ENCODE measurements at places on chromosomes 7 and 10.

DNA sequence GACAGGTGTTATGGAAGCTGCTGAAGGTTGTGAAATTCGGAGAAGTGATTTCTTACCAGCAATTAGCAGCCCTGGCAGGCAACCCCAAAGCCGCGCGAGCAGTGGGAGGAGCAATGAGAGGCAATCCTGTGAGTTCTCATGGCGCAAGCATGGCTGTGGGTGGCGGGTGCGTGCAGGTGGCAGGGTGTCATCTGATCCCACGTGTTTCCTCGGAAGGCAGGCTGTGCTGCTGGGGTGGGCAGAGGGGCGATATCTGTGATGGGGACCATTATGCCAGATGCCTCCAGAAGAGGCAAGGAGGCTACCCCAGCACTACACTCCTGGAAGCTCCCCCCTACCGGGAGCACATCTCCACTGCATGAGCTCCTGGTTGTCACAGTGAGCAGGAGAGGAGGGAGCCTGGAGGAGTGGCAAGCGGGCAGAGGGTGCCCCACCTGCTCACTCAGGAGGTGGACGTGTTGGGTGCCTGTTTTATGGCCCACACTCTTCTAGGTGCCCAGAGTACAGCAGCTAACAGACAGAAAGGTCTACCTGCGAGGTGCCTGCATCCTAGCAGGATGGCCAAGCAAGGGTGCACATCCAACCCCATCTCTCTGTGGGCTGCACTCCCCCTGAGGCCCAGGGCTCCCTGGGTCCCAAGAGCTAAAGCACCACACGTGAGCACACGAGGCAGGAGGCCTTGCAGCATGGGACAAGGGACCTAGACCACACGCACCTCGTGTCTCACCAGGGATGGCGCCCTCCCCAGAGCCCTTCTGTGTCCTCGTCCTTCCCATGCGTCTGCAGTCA lies 204.7 kb downstream of the EBF3 start:
- DNase-seq, result peak; percentile 35

DNA sequence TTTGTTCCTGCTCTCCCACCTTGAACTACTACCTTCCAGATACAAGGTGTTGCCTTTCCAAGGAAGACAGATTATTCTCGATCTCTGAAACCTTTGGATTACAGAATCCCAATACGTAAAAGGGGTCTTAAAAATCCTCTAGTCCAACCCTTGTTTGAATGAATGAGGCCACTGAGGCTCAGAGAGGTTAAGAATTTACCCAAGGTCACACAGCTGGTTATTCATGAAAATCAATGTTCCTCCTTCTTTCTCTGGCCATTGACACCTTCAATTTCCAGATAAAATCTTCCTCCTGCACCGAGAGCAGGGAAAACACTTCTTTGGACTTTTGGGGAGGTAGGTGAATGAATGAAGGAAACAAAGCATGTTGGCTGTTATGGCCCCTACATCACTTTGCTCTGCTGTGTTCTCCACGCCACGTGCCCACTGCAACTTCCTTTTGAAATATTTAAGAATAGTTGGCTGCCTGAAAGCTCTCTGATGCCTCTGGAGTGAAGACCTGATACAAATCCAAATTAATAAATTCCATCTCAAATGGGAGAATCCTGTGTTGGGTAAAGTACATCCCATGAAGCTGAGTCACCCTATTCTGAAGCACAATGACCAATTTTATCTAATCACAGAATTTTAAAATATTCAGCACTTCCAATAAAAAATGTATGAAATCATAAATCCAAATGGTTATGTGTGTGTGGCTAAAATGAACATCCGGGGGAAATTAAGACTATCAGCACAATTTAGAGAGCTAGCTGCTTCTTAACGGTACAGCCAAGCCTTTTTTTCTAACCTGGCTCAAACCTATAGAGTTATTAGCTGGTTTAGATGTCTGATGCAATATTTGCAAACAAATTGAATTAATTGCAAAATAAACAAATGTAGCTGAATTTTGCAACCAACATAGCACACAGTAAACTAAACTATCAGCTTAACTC lies 7.3 kb downstream of the SVIL start:
- DNase-seq, result no peak

- no peak for DNase-seq
These were observed 46.4 kb upstream of the NXPH1 start for GRCh38 chr7:8386926-8387550.

DNA sequence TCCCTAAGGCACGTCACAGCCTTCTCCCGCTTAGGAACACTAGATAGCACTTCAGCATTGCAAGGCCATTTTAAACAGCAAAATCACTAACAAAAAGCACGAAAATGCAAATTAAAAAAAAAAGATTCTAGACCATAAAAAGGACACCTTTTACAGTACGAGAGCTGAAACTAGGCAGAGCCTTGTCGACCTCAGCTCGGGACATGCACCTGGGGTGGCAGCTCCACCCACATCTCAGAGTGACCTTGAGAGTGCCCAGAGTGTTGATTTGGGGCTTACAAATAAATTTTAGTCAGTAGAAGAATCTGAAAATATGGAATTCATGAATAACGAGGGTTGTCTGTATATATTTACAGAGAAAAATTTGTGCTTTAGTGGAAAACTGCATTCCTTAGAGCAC lies 1.1 kb downstream of the MRPS24 start:
- DNase-seq, result no peak

- peak; percentile 55 for DNase-seq
These were observed 74.5 kb downstream of the LANCL2 start for GRCh38 chr7:55439627-55440026.

DNA sequence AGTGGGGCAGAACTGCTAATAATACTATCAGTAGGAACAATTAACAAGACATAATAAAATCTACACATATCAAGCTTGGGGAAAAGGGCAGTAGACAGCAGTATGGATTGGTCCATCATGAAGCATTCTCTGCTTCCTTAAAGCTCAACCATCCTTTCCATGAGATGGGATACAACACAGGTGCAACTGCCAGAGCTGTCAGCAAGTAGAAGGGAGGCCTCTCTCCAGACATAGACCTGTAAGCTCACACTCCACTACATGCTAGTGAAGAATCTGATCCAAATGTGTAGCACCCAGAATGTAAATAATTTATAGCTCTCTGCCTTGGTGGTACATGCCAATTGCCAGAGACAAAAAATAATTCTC lies 41.5 kb upstream of the ANAPC16 start:
- no peak for DNase-seq

DNA sequence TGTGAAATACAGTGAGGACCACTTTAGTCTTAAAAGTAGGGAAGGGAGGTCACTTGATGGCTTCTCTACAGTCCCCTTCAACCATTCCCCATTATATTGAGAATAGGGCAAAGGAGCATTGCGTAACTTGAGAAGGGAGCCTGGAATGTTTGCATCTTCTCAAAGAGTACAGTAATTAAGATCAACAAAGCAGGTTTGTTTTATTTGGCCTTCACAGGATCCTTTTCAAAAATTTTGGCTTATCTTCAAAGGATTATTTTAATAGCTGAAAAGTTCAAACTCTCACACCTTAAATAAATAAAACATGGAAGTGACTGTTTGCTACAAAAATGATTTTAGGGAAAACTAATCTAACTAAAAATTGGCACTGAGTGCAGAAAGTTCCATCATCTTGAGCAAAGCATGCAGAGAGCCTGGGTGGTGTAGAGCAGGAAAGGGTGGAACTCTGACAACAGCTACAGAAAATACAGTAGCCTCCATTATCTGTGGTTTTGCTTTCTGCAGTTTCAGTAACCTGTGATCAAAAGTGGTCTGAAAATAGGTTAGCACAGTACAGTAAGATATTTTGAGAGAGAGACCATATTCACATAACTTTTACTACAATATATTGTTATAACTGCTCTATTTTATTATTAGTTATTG lies 214.0 kb downstream of the MDFIC start:
- no peak for DNase-seq

DNA sequence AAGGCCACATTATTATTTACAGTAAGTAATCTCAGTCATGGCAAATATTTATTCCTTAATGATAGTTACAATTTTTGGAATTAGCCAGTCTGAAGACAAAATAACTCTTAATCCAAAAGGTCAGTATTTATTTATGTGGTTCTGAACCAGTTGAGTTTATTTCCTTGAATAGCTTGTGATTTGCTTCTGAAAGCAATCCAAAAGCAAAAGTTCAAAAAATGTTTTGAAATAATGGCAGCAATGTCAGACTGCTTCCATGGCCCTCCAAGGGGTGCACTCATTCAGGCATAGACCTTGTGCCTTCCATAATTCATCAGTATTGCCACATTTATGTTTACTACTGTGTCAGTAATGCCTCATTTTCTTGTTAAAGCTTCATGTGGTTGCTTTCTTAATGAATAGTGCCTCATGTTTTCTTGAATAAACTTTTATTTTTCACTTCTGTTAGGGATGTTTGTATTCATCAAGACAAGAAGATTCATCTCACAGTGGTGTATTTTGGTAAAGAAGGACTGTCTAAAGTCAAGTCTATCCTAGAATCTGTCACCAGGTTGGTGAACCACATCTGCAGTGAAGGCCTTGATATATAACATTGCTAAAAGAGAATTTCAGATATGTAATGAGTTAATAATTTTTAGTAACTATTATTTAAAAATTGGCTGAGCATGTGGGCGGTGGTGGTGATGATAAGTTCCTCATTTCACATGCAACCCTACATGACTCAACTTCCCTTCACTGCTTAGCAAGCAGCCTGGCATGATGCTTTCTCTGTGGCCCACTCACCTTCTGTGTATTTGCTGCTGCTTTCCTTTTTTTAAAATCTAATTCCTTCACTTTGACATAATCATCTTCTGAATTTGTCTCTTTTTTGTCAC lies 22.0 kb downstream of the CSGALNACT2 start:
- DNase-seq, result no peak

GRCh38 chr7:93228302-93228701 lies 2.0 kb upstream of the HEPACAM2 start:
- DNase-seq, result peak; percentile 75

- DNase-seq, result peak; percentile 69
These were observed 450.2 kb upstream of the GALNT17 start for GRCh38 chr7:70681469-70682350.

DNA sequence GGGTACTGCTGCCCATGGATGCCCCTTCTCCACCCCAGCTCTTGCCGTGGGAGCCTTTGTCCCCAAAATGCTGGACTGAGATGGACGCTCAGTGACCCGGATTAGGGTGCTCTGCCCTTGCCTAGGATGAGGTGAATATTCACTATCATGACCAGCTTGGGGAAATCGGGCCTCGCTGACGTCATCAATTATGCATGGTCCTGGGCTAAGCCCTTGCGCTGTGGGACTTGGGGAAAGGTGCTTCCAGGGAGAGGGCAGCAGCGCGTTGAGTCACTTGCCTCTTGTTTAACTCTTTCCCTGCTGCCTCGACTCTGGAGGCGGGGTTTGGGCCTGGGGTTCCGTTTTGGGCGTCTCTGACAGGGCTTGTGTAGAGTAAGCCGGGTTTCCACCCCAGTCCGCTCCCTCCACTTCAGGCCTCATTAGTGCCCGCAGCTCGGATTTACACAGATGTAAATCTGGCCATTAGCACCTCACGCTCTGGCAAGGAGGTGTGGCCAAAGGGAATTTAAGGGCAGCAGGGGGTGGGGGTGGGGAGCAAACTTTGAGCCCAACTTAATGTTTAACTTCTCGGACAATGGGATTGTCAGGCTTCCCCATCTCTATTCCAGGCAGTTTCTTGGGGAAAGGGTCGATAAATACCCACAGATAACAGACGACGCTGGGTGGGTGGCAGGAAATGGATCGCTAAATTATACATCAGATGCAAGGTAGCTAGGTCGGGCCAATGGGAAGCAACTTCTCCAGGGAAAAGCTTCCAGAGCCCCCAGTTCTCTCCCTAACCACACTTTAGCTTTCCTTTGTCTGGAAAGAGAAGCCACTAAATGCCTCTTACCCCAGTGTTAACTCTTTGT lies 51.3 kb upstream of the TCF7L2 start:
- DNase-seq, result no peak

- DNase-seq, result no peak
These were observed 26.0 kb upstream of the ITGA8 start for GRCh38 chr10:15745751-15746150.

DNA sequence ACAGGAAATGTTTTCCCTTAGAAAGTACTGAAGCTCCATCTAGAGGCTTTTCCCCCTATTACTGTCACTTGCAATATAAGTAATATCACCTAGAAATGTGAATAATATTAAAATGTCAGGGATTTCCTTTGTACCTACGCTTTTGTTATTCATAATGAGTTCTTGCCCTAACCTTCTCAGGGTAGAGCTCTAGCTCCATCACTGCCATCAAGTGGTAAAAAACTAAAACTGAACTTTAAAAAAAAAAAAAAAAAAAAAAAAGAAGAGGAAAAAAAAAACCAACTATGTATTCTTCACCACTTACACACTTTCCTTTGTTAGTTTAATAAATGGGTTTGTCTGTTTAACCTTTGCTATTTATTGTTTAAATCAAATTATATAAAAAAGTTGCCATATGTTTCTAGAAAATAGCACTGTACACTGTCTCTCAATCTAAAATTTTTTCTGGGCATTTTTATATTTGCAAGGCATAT lies 49.9 kb downstream of the DNAJC1 start:
- no peak for DNase-seq

DNA sequence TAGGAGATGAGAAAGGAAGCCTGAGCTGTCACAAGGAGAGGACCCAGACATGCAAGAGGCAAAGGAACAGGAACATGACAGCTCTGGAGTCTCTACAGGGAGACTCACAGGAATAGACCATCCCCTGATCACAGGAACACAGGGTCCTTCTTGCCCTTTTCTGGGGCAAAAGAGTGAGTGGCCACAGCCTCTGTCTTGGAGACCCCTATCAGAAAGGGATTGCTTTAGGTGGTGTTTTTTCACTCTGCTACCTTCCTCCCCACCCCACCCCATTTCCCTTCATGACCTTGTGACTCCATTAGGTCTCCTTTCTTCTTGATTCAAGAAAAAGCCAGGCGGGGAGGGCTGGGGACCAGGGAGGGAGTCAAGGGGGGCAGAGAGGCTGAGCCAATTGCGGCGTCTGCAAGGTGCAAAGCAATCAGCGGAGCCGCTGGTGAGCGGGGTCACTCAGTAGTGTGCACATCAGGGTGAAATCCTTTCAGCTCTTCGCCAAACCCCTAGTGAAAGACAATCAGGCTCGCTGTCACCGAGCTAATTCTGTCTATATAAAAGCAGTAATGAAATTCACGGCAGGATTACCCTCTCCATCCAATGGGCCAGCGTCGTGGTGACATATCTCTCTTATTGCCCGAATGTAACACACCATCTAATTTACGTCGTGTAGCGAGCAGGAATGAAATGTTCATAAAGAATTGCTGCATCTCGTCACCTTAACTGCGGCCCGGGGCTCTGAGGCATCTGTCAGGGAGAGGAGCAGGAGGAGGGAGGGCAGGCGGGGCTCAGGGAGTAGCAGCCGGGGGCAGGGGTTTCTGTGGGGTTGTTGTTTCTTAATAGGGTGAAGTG lies 31.5 kb upstream of the BTRC start:
- no peak for DNase-seq

All from activated CD4-positive, alpha-beta T cell treated with anti-CD3 and anti-CD28 coated beads, Interleukin-2, amount 10 ng/mL, durations not matched to agents 24 days and 14 days (primary cell).